ENCODE measurements at places on chromosomes 11 and 22.
A peak's percentile ranks its signal among the peaks of the same experiment; 100 is the strongest.

GRCh38 chr22:49936973-49937757, 18.7 kb downstream of the CRELD2 start:
- DNase-seq, result no peak

GRCh38 chr22:39364714-39365491, 15.1 kb downstream of the SYNGR1 start:
- no peak for DNase-seq

- no peak for DNase-seq
Observed at GRCh38 chr11:76656571-76657081, 13.9 kb downstream of the LRRC32 start.

- no peak for DNase-seq
Observed at GRCh38 chr11:127066401-127067090, 66.0 kb upstream of the KIRREL3 start.

- no peak for DNase-seq
Observed at GRCh38 chr22:26722159-26722558, 64.8 kb downstream of the MIAT start.

DNA sequence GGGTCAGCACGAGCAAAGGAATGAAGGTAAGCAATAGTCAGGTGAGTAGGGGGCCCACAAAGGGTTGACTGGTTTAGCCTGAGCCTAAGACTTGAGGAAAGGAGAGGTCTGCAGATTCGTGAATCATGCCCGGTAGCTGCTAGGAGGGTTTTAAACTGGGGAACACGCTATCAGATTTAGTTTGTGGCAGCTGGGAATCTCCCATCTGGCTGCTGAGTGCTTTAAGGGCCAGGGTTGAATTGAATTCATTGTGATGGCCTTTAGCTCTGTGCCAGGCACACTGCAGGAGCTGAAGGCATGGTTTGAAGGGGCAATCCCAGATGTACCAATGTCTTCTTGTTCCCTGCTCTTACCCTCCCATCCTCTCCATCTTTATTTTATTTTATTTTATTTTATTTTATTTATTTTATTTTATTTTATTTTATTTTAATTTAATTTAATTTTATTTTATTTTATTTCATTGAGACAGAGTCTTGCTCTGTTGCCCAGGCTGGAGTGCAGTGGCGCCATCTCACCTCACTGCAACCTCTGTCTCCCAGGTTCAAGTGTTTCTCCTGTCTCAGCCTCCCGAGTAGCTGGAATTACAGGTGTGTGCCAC, 1.9 kb upstream of the NECTIN1 start:
- no peak for DNase-seq

GRCh38 chr11:56917708-56918400, 70.9 kb upstream of the OR5AK2 start:
- DNase-seq, result no peak

- no peak for DNase-seq
Observed at GRCh38 chr11:29527391-29527936, 489.4 kb downstream of the KCNA4 start.

- DNase-seq, result no peak
Observed at GRCh38 chr11:86483940-86484794, 109.5 kb downstream of the CCDC81 start.

DNA sequence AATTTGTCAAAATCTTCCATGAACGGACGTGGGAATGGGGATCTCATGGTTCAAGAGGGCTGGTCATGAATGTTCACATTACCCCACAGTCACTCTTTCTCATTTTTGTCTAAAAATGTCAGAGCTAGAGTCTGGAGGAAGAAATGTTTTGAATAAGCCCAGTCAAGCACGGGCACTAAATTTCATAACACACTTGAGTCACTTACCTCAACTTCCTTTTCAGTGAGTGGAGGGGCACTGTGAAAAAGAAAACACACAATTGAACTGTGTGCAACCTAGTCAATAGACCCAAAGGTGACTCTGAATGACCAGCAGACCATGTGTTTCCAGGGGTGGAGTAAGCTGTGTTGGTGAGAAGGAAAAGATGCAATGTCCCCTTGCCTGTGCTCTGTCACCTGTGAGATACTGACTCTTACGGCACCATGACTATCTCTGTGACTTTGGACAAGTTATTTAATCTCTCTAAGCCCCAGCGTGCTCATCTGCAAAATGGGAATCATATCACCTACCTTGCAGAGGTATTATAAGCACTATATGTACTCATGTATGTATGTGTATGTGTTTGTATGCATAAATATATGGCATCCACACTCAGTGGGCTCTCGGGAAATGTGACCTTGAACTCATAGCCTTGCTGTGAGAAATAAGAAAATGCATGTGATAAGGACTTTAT, 38.2 kb upstream of the LYVE1 start:
- DNase-seq, result no peak

DNA sequence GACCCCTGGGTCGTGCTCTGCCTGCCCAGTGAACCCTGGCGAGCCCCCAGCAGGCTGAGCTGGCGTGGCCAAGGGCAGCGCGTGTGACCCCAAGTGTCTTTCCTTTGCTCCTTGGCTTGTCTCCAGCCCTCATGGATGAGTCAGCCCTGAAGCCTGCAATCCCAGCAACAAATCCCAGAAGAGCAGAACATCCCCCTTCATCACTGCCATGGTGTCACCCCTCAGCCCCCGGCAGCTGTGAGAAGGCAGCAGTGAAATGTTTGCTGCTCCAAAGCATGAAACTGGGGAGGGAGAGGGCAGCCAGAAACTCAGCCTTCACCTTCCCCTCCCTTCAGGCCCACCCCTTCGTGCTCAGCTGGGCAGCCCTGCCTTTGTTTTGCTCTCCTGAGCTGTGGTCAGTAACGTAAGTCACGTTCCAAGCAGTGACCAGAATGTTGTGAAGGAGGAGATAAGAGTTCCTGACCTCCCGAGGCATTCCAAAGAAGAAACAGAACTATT, 29.8 kb downstream of the ADAMTS15 start:
- no peak for DNase-seq

DNA sequence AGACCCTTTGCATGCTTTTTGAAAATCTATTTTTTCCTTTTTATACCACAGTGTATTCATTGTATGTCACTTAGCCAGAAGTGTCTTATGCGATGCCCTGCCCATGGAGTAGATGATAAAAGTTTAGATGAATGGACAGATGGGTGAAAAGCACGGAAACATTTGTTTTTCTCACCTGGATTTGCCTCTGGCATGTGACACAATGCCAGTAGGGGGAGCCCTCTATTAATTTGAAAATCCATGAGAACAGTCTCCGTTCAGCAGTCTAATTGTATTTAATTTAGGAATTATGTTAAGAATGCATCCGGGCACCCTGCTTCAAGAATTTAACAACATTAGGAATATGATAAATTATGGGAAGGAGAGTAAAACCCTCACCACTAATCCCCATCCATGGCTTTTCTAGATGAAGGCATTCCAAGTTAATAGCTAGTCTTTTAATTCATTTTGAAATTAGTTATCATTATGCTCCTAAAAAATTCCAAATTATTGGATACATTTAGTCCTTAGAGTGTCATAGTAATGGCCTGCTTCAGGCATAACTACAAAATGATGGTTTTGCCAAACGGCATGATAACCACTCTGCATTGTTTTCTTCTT, 55.3 kb upstream of the ALKBH3 start:
- no peak for DNase-seq

DNA sequence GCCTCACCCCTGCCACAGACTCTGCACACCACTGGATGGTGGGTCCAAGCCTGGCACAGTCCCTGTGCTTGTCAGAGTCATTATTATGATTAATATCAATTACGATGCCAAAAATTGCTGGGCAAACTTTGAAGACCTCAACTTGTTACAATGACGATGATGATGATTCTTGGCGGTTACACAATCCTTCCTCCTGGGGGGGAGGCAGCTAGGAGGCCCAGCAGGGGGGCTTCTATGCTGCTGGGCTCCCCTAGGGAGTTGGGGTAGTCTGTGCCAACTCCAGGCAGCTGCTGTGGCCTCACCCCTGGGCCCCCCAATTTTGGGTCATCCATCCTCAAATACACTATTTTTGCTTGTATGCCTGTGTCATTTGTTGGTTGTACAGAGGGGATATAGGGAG, 12.0 kb downstream of the SLC35E4 start:
- DNase-seq, result no peak

DNA sequence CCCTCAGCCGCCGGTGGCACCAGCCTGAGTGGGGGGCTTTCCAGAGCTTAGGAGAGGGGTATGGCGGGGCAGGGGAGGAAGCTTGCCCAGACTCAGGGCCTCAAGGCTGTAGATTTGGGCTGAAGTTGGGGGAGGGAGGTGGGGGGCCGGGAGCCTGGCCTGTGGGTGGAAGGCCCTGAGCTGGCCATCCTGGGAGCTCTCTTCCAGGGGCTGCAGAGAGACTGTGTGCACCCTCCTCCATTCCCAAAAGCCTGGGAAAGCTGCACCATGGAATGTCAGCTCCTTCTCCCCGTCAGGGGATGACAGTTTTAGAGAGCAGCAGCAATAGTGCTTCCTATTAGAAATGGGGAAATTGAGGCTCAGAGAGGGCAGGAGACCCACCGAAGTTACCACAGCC, 1.0 kb downstream of the SYT12 start:
- no peak for DNase-seq

GRCh38 chr11:79185351-79185750, 255.5 kb downstream of the TENM4 start:
- DNase-seq, result no peak

DNA sequence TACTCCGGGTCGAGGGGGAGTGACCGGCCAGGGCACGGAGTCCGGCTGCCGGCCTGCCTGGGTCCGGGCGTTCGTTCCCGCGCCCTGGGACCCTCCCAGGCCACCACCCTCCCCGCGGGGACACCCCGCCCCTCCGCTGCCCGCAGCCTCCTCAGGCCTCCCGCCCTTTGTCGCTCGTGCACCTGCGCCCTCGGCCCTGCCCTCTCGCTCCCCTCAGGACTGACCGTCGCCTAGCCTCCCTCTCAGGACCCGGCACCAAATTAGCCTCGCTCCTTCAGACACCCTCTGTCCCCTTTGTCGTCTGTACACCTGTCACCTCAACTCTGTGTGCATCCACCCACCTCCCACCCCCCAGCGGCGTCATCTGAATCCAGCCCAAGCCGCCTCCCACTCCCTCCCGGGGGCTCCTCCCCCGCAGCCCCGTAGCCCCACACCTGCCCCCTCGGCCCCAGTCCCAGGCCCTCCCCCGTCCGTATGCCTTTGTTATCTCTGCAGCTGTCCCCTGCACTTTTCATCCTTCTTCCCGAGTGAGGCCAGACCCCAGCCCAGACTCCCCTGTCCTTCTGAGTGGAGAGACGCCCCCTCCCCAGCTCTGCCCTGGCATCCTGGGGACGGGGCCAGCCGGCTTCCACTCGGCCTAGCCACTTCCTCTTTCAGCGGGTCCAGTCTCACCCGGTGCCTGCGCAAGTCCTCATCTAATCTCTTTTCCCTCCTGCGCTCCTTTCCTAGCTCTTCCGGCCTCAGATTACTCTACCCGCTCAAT, 643 bp downstream of the TIGD3 start:
- DNase-seq, result peak; percentile 61

GRCh38 chr11:7551571-7551970, 37.8 kb downstream of the PPFIBP2 start:
- DNase-seq, result no peak

DNA sequence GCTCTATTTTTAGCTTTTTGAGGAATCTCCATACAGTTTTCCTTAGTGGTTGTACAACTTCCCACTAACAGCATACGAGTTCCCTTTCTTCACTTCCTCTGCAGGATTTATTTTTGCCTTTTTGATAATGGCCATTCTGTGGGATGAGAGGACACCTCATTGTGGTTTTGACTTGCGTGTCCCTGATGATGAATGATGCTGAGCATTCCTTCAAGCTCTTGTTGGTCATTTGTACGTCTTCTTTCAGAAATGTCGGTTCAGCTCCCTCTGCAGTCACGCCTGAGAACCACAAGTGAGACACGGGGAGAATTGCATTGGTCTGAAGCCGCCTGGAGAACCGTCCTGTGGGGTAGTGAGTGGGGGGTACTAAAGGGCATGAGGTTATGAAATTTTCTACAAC, 2.0 kb upstream of the KRTAP5-10 start:
- DNase-seq, result peak; percentile 3

DNA sequence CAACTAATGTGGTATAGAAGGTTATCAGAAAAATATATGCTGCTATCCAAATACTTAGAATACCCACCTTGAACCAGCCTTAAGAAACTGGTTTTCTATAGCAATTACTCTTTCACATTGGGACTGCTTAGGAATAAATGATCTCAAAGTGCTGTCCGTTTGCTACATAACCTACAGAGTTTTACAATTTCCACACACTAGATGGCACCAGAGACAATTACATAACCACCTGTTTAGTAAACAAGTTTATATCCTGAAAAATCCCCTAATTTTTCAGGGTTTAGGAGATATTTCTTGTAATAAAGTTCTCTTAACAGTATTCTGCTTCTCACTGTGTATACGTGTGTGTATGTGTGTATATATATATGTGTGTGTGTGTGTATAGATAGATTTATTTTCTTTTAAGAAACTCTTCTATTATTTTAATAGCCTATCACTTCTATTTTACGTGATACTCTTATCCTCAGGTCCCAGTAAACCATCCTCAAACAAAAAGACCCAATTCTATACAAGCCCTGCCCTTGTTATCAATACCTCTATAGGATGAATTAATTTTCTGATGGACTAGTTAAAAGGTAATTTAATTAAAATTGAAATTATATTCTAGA, 6.7 kb upstream of the OR5I1 start:
- DNase-seq, result no peak

- no peak for DNase-seq
Observed at GRCh38 chr11:74522776-74523175, 29.3 kb upstream of the LIPT2 start.

GRCh38 chr22:31639436-31640039, 22.5 kb downstream of the PISD start:
- DNase-seq, result no peak
